ENCODE measurements at places on chromosomes 13 and 19.
A peak's percentile ranks its signal among the peaks of the same experiment; 100 is the strongest.

GRCh38 chr19:51251468-51251820, 564 bp downstream of the SIGLECL1 start:
- DNase-seq, result no peak

DNA sequence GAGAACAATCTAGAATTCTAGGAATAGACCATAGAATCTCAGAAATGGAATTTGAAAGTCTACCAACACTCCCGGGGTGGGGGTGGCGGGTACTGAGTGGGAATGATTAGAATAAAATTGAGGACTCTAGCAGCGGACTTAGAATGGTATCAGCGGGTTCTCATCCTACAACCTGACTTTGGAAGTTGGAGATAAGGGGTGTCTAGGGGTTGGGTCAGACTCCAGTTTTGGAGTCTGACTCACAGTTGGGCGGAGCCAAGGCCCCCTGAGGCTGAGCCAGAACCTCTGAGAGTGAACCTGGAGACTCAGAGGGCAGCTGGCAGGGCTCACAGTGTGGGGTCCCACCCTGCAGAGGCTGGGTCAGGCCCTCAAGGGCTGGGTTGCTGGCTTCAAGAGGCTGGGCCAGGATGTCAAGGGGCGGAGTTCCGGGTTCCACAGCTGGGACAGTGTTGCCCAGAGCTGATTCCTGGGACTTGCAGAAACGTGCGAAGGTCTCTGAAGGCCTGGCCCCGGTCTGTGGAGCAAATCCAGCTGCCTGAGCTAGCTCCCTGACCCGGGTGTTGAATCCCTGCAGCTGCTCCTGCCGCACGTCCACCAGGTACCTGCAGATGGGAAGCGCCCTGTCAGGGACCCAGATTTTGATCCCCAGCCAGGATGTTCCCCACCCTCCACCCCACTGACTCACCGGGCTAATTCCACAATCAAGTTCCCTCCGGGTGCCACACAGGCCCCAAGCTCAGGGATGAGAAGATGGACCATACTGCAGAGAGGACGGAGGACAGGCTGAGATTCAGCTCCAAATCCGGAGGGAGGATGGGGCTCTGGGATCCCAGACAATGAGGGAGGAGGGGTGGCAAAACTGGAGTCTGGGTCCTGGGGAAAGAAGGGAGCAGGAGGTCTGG, 1.6 kb upstream of the TNNI3 start:
- DNase-seq, result no peak

DNA sequence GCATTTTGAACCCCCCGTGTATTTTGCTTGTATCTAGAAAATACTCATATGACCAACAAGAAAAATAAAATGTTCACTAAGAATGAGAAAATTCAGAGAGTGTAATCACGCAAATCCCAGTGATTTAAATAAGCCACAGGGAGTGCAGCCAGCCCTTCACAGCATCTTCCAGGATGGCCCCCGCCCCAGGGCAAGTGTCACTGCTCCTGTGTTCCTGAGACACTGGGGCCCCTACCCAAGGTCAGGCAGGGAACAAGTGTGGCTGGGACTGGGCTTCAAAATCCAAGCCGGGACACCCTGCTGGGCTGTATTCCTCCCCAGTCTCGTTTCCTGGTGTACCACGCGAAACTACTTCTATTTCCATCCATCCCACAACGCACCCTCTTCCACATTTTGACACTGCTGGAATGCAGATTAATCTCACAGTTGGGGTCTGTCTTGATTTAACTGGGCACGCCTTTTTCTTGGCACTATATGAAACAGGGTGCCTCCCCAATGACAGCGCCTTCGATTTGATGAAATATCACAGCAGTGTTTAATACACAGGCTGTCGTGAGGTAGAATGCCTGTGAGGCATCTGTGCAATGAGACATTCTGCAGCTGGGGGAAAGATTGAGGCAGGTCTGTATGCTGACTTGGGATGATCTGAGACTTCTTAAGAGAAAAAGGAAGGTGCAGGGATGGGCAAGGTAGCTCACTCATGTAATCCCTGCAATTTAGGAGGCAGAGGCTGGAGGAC, 18.3 kb upstream of the CCNP start:
- DNase-seq, result no peak

DNA sequence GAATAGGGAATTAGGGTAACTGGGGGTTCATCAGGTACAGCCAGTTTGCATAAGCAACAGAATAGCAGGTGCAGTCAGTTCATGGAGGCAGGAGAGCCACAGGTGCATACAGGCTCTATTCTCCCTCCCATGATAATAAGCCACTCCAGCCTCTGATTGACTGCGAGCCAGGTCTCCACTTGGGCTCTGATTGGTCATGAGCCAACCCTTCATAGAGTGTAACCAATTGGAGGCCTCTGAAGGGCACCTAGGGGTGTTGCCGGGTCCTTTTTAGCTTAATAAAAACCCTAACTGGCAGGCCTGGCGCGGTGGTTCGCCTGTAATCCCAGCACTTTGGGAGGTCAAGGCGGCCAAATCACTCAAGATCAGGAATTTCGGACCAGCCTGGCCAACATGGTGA, 8.7 kb upstream of the CKM start:
- DNase-seq, result no peak

- peak; percentile 48 for DNase-seq
These were observed at the start of gene DACH1 for GRCh38 chr13:71867131-71867814. Gene DACH1 (minus strand): TSS chr13:71867204.

DNA sequence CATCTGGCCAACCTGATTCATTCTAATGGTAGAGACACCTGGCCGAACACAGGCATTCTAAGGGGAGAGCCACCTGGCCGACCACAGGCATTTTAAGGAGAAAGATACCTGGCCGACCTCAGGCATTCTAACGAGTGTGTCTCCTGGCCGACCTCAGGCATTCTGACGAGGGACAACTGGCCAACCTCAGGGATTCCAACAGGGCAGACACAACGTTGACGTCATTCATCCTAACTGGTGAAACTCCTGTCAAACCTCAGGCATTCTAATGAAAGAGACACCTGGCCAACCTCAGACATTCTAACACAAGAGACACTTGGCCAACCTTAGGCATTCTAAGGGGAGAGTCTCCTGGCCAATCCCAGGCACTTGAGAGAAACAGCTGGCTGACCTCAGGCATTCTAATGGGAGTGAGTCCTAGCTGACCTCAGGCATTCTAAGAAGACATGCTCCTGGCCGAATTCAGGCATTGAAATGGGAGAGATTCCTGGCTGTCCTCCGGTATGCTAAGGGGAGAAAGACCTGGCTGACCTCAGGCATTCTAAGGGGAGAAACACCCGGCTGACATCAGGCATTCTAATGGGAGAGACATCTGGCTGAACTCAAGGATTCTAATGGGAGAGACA, 1352.5 kb downstream of the UQCRFS1 start:
- no peak for DNase-seq

DNA sequence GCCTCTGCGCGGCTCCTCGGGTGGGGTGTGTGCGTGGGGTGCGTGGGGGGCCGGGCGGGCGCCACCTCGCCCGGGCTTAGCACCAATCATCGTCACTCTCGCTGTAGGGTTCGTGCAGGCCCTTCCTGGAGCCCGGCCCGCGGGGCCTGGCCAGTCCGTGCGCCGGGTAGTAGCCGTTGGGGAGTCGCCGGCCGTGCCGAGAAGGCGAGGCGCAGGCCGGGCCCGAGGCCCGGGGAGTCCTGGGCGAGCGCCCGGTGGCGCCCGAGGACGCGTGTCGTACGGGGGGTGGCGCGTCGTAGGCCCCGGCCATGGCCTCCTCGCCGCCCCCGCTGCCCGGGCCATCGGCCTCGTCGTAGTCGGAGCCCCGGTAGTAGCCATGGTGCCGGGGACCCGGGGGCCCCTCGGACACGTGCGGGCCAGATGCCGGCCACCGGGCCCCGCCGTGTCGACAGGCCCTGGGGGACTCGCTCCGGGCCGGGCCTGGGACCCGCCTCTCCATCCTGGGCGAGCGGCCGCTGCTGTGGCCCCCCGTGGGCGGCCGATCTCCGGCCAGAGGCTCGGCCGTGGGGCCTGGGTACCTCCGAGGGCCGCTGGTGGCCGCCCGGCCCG, 57.1 kb downstream of the IER2 start:
- no peak for DNase-seq

DNA sequence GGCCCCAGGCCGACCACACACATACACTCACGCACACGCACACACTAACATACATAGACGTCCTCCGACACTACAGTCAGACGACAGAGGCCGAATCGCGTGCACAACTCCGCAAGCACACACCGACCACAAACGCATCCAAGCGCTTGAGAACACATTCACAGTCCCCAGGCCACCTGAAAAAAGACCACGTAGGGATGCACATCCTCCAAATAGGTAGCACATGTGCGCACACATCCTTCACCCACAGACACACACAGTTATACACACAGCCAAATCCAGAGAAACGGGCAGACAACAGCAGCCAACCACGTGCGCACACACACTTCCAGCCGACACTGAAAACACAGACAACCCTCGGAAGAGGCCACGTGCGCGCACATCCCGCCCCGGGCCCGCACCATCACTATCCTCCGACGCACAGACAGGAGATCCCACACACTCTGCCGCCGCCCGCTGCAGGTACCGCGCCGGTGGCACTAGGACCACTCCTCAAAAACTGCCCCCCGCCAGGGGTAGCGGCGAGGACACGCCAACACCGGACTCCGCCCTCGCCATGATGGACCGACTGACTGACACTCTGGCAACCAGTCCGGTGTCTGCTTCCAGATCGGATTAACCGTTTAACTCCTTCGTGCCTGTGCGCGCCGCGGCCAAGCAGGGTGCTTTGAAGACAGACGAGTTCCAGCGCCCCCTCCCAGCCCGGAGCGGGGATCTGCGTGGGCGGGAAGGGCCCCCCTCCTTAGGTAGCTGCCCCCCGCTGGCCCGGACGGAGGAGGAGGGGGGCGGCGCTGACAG, 493 bp upstream of the PDE4A start:
- no peak for DNase-seq

- DNase-seq, result no peak
These were observed 46.2 kb downstream of the DCT start for GRCh38 chr13:94433055-94433961.

DNA sequence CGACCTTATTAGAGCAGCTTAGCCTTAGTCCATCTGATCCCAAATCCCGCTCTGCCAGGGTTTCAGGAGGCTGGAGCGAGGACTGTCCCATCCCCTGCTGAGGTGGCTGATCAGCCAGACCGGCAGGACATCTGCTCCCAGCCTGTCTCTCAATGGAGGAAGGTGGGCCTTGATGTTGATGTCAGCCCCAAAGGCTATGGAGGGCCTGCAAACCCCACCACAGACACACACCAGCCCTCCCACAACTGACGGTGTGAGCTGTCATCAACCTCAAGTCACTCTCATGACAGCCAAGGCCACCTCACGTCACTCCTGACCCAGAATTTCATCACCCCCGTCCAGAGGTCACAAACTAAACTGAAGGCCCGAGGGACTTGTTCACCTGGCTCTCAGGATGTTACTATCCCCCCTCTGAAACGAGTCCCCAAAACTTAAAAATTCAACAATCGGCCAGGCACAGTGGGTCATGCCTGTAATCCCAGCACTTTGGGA, 25.5 kb downstream of the RHPN2 start:
- no peak for DNase-seq

- DNase-seq, result no peak
These were observed 18.1 kb downstream of the DHRS12 start for GRCh38 chr13:51785712-51786424.

DNA sequence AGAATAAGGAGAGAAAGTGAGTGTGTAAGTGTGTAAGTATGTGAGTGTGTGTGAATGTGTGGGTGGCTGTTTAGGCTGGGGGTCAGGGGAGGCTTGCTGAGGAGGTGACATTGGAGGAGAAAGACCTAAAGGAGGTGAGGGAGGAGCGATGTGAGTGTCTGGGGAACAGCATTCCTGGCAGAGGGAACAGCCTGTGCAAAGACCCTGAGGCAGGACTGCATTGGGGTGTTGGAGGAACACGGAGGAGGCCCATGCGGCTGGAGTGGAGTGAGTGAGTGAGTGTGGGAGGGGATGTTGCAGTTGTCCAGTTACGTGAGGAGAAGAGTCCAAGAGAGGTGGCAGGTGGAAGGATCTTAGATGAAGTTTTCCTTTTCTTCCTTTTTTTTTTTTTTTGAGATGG, 31.8 kb downstream of the NFILZ start:
- DNase-seq, result no peak

DNA sequence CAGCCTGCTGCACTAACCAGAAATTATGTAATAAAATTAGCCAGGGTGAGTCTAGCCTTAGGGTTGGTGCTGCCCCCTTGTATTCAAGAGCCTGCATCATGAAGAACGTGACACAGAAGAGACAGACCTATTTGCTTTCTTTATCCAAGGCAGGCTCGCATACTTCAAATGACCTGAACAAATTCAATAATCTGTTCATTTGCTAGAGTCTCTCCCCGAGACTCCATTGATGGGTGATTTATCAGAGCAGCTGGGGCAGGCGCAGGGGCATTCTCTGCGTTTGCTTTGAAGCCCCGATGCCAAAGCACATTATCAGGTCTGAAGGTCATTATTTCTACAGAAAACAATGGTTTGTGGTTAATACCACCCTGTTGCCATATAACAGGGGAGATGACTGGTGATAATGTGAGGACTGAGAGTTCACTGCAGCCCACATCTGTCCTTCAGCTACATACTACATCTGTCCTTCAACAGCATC, 520.3 kb downstream of the DIAPH3 start:
- no peak for DNase-seq

GRCh38 chr13:42820451-42820850, 39.1 kb downstream of the FAM216B start:
- no peak for DNase-seq

GRCh38 chr13:74158028-74158427, 23.8 kb upstream of the KLF12 start:
- no peak for DNase-seq

- DNase-seq, result no peak
These were observed 59.0 kb upstream of the SCEL start for GRCh38 chr13:77476456-77476855.

DNA sequence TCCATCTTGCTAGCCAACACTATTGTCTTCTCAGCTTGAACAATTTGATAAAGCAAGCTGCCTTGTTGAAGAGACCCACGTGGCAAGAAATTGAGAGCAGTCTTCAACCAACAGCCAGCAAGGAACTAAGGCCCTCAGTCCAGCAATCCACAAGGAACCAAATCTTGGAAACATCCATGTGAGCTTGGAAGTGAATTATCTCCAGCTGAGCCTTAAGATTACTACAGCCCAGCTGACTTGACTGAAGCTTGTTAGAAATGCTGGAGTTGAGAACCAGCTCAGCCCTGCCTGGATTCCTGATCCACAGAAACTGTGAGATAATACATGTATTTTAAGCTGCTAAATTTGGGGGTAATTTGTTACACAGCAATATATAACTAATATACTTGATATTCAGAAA, 26.2 kb upstream of the DCT start:
- DNase-seq, result no peak

DNA sequence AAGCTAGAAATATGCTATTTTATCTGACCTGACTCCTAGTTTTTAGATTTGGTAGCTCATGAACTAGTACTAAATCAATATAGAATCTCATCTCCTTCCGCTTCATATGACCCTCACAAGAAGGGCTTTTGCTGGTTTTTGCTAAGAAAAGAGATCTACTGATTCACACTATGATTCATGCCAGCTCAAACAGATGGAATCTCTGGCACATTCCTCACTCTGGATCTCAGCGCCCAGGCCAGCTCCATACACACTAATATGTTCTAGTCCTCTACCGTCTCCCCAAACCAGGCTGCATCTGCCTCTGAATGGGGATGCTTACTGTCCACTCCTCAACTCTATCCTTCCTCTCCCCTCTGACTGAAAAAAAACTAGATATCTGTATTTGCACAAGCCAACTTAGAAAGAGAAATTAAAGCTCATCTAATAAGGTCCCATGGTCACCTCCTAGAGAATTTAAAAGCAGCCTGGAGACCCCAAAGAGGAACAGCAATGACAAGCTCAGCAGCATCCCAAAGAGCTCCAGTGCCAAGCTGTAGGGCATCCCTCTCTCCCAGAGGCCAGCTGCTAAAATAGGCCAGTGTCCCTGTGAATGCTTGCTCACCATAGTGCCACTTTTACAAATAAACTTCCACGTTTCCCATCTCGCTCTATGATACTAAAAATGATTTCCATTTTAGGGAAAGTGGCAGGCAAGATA, 74.9 kb downstream of the LHFPL6 start:
- peak; percentile 87 for DNase-seq
